Activated CD4-positive, alpha-beta T cell treated with anti-CD3 and anti-CD28 coated beads for 1 hour (primary cell): ENCODE measurements at places on chromosomes 2 and 18.

DNA sequence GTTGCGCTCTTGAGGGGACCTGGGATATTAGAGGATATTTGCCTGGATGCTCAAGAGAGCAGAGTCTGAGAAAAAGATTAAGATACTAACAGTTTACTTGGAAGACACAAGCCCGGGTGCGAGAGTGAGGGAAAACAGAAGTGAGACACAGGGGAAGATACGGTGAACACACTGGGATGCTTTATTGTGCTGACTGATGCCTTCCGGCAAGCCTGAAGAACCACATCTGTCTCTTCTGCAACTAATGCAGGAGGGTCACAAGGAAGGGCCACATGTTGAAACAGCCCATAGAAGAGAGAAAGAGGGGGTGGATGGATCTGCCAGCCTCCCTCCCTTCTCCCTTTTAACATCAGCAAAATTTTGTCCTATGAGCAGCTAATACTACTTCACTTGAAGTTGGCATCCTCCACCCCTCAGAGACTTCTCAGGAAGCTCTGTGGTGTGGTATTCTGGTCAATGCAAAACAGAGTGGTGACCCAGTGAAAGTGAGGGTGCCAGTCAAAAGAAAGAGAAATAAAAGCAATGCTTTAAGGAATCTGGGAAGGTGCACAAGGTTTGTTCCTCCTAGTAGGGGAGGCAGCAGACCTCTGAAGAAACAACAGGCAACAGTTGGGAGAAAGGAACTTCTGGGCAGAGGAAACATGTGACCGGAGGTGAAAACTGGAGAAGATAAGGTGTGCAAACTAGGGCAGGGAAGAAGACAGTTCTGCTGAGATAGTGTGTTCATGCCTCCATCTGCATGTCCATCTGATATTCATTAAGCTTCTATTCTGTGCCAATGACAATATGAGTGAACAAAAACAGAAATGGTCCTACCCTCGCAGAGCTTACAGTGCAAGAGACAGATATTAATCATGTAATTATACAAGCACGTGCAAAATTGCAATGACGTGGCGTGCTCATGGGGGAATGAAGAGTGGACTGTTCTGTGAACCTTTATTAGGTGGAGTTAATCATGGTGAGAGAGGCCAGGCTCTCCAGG, 107.1 kb downstream of the LYPD6B start:
- DNase-seq: no peak

- DNase-seq: no peak
These were observed 445.1 kb upstream of the CDH20 start for GRCh38 chr18:60888071-60888624.

GRCh38 chr2:195667974-195668373, 10.9 kb downstream of the SLC39A10 start:
- no peak for DNase-seq

DNA sequence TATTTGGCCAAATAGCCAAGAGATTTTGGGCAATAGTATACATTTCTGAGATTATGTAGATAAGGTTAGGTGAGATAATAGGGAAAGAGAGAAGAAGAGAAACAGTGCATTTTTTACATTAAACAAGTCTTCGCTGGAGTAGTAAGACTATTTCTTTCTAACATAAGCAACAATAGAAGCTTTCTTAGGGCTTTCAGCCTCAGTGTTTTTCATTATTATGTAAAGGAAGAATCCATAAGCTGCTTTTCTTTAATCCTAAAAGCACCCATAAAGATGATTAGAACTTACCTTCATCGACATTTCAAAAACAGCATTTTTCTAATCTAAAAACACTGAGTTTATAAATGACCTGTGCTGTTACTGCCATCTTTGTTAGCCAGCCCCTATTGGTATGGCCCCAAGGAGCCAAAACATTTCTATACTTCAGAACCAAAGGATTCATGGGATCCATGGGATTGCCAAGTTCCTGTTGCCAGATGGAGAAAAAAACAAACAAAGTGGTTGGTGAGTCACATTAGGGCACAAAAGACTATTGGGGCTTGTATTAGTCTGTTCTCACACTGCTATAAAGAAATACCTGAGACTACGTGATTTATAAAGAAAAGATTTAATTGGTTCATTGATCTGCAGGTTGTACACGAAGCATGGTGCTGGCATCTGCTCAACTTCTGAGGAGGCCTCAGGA, 88.2 kb downstream of the SCG2 start:
- no peak for DNase-seq

DNA sequence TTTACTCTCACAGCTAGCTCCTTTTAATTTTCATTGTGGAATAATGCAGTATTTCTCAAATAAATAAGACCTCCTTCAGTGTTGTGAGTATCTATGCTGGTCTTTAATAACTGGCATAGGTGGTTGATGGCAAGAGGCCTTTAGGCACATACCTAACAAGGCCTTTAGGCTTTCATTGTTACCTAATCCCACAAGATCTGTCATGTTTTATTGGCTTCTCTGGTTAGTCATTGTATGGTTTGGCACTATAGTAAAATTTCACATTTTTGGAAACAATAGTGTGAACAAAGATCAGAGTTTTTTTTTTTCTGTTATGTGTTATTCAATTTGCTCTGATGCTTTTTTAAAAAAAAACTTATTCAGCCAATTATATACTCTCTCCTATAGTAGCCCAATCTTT, 89.8 kb upstream of the NEUROD1 start:
- no peak for DNase-seq
